ENCODE measurements at places on chromosomes 5 and 9. TPM values are rescaled to one million over a fixed set of nuclear protein-coding genes. Genes with fewer than 3 reads are reported as not detected.

The PPP1R26 gene
- 14.8 TPM for total RNA-seq

The C5orf22 gene
- total RNA-seq = 12.7 TPM

The ZNF879 gene
- total RNA-seq = 5.6 TPM

The AQP3 gene
- 0.19 TPM for total RNA-seq

The STPG3 gene
- not detected for total RNA-seq

The WHRN gene
- total RNA-seq = under 0.01 TPM

The PDGFRB gene
- total RNA-seq = 0.63 TPM

The FIBCD1 gene
- total RNA-seq = 0.19 TPM

The CTNND2 gene
- not detected for total RNA-seq

The ERBIN gene
- 43.3 TPM for total RNA-seq

The FGD3 gene
- total RNA-seq = not detected

The CD72 gene
- total RNA-seq = not detected

The SHLD3 gene
- 3.6 TPM for total RNA-seq

The WNT8A gene
- not detected for total RNA-seq

The OR1J2 gene
- not detected for total RNA-seq

The NOXA1 gene
- 0.18 TPM for total RNA-seq

Measured in endothelial cell of coronary artery (primary cell).